ENCODE measurements at places on chromosomes 1 and 21.

- DNase-seq = no peak
Observed at GRCh38 chr1:50292276-50292675, 131.0 kb downstream of the DMRTA2 start.

- DNase-seq = no peak
Observed at GRCh38 chr21:43353282-43354025, 73.5 kb downstream of the SIK1 start.

DNA sequence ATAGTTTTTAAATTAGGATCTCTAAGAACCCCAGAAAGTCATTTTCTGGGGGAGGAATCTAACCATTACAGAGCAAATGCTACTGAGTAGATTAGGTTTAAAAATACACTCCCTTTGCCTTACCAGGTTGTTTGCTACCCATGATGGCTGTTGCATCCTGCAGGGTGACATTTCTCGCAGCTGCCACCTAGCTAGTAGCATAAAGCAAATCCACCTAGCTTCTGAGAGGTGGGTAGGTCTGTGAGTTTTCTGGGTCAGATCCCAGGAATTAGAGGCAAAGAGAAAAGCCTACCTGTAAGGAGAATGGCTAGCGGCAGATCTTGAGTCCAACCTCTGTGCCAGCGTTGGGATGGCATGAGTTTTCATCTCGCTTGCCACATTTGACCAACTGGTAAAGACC is 95.9 kb downstream of the DAB1 start:
- no peak for DNase-seq

DNA sequence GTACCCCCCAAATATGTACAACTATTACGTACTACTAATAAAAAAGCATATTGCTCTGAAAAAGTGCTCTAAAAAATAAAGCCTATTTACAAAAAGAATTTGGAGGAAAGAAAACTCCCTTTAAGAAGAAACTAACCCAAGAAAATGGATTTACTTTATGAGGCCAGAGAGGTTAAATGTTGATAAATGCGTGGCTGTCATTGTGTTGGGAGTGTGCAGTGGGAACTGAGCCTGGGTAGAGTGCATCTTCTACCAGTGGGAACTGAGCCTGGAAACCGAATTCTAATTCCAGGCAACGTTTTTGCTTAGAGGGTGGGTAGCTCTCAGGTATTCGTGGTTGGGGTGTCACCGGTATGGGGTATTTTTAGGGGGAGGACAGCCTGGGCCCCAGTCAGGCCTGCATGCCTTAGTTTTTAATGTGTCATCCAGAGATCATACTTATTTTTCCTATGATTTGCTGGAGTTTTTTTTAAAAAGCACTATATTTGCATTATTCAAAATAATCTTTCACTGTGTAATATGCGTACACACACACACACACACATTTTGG is 24.1 kb upstream of the RNF187 start:
- no peak for DNase-seq

DNA sequence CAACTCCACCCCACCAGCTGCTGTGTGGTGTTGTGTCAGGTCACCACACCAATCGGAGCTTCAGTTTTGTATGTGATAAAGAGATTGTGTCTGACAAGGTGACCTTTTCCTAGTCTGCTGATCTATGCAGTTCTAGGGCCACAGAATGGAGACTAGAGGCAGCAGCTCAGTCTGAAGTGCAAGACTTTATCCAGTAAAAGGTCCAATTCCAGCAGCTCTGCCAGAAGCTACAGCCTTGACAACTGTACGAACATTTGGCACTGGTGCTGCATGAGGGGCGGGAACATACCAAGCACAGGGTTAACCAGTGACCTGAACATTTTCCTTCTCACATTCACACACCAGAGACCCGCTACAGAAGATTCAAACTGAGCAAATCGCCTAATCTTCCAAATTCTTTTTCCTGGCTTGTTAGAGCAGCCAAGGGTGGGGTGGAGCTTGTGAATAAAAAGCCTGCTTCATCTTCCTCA is 9.3 kb downstream of the FMO1 start:
- DNase-seq = no peak

- no peak for DNase-seq
Observed at GRCh38 chr1:31714442-31715086, 10.7 kb upstream of the COL16A1 start.

- no peak for DNase-seq
Observed at GRCh38 chr1:184903111-184903692, 71.1 kb downstream of the NIBAN1 start.

DNA sequence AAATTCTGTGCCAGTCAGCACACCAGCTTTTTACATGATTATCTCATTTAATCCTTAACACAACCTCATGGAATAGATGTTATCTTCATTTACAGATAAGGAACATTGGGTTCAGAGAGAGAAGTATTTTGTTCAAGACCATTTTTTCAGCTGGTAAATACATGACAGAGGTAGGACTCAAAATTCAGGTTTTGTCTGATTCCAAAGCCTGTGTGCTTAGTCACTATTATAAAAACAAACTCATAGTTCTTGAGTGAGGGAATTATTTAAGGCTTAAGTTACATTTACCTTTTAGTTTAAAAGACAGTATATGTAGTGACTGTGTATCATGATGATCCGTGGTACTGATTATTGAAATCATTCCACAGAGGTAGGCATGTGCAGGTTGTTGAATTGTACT is 125.2 kb downstream of the MAGI3 start:
- no peak for DNase-seq
